ENCODE measurements at places on chromosomes 6 and 20.
A peak's percentile ranks its signal among the peaks of the same experiment; 100 is the strongest.

DNA sequence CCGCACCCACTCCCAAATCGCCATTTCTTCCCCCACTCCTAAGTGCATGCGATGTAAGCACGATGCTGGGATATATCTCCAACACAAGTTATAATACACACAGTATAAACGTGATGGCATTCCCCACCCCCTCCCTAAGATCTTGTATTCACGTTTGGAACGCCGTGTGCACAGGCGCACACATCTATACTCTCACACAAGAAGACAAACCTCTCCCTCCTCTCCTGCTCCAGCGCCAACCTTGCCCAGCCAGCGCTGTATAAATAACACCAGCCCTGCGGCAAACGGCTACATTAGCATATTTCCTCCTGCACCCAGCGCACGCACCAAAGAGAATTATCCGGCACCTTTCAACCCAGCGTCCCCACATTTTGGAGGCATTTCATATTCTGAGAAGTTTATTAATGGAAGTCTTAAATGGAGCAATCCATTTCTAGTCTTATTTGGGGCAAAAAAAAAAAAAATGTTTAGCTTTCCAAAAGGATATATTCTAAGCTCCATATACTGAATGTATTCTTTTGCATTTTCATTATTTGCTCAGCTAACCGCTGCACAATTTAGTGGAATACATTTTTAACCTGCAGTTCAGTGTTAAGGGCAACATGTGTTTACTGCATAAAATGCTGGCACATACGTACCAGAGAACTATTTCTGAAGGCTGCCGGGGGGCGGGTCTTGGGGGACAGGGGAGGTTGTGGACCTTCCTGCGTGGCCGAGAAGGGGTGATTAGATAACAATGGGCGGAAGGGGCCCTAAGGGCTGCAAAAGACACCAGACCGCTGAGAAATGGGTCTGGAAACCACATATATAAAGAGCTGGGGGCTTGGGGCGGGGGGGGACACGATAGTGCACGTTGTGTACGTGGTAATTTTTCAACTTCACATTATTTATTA lies 1.1 kb upstream of the SLC22A23 start:
- peak; percentile 57 for DNase-seq

DNA sequence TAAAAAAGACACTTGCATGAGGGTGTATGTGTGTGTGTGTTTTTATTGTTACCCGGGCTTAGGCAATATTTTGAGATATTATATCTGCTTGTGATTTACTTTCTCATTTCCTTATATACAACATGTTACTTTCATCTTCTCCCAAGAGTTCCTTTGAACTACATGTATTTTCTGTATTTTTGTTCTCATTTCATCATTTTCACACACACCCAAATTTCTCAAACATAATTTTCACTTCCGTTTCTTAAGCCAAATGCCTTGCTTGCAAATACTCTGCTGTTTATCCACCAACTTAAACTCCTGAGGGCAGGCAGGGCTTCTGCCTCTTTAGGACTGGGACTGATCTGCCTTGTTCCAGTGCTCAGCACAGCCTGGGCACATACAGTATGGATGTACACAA lies 69.3 kb upstream of the FYN start:
- no peak for DNase-seq

DNA sequence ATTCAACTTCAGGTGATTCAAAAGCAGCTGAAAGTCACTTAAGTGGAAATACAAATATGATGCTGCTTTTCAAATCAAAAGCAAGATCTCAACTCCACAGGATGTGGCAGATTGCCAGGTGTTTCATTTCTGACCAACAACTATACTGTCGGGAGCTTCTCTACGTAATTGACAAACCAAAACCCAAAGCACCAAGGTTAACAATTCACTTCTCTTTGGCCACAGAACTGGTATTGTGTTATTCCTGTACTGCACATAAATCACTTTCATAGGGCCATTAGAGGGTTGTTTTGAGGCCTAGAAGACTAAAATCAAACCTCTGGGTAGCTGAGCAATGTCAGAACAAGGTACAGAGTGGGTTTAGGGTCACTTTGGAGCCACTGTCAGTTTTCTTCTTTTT lies 169.7 kb downstream of the HAO1 start:
- no peak for DNase-seq

DNA sequence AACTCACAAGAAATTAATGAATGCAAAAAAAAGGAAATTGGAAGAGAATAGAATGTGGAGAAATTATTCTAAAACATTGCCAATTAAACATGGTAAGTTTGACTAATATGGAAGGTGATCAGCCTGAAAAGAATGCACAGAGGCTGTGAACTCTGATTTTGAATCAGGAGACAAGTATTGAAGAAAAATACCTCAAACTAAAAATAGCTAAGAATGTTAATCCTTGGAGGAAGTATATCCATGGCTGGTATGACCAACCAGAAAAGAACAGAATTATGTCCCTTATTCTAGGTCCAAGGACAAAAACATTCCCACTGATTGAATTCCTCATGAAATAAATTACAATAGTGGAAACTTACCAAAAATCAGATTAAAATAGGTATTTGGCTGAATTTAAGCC lies 7.3 kb upstream of the RIMS1 start:
- no peak for DNase-seq

GRCh38 chr6:9139746-9140145 lies 704.4 kb upstream of the SLC35B3 start:
- DNase-seq, result no peak
